Ureter (tissue), 1 donor: ENCODE measurements at places on chromosomes 13 and 19.
A peak's percentile ranks its signal among the peaks of the same experiment; 100 is the strongest.

GRCh38 chr13:99009987-99010551, 32.2 kb upstream of the DOCK9 start:
- no peak for DNase-seq

GRCh38 chr13:82116422-82116989, 1765.8 kb downstream of the SLITRK1 start:
- DNase-seq = no peak

GRCh38 chr13:60026286-60026685, 137.4 kb downstream of the DIAPH3 start:
- DNase-seq = no peak

DNA sequence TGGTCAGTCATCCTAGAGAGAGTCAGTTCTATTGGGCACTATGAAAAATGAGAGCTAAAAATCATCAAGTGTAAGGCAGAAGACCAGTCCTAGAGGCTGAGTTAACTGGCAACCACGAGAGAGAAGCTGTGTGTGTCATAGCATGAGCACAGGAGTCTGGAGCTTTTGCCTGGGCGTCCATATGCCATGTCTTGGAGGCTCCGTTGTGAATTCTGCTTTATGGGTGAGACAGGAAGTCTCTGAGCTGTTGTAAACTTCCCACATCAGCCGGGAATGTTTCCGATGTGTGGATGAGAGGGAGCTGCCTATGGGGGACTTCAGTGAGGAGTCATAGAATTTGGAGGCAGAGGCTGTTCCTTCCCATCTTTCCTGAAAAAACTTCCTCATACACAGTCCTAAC, 120.0 kb downstream of the ITGBL1 start:
- DNase-seq = no peak

GRCh38 chr19:44512326-44513298, 12.3 kb upstream of the ZNF180 start:
- DNase-seq = no peak

DNA sequence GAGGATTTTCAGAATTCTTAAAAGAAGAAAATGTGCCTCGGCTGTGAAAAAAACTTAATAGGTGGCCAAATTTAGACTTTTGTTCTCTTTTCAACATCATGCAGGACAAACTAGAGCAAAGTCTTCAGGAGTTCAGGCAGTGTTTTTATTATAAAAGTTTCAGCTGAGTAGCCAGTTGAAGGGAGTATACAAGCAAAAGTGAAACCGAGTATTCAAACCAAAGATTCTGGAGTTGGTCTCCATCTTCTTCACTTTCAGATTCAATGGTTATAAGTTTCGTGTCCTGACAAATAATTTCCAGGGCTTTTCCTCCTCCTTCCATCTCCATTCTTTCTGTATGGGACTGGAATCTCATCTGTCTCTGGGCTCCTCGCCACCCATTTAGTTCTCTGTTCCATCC, 379.7 kb downstream of the GPC5 start:
- DNase-seq = no peak

- DNase-seq = peak; percentile 87
These were observed 18.4 kb upstream of the KCTD15 start for GRCh38 chr19:33778089-33778791.

DNA sequence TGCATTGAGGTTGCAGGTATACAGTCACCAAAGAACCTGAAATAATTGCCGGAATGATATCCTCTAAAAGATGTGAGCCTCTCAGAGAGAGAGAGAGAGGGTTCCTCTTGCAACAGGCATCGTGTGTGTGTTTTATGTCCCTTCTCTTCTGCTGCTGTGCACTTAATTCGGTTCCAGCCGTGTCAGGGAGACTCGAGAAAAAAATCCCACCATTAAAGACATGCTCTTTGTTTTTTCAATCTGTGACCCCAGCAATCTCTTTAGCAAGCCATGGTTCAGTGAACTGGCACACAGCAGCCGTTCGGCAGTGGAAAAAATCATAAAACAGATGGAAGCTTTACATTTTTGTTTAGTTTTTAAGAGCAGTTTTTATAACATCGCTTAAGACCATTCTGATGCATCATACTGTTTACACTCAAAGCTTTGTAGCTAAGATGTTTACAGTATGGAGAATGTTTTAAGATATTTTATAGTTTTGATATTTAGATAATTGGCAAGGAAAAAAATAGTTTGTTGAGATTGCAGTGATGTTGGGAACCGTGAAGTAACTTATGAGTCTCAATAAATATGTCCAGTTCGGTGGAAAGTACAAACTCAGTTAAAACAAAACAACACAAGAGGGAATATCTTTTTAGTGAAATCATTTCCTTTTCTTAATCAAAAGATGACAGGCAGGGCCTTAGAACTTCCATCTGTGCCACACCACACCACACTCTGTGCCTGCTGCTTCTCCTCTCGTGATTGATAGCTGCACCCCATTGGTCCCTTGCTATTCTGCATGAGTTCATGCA, 31.2 kb upstream of the ZNF536 start:
- no peak for DNase-seq

- no peak for DNase-seq
These were observed 5.6 kb downstream of the LMNB2 start for GRCh38 chr19:2451138-2451537.

GRCh38 chr13:48502601-48503319, 30.1 kb downstream of the RCBTB2 start:
- no peak for DNase-seq

DNA sequence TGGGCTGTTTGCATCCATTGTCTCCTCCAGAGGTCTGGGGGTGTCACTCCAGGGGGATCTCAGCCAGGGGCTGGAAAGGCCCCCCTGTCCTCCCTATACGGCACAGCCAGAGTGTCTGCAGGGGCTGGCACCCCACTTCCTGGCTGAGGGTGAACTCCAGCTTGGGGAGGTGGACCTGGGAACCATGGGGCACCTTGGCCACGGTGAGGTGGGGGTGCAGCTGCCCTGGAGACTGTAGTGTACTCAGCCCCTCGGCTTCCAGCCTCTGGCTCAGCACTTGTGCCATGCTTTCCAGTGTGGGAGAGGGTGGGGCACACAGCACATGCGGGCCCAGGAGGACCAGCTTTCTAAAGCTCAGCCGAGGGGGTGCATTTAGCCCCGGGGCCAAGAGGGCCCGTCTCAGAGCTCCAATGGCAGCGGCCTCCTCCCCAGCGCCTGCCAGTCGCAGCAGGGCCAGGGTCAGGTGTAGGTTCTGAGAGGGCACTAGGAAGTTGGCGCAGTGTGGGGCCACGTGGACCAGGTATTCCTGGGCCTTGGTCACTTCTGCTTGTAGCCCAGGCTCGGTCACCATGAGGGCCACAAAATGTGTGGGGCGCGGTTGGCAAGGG, 1.4 kb downstream of the LENG9 start:
- peak; percentile 47 for DNase-seq

- DNase-seq = no peak
These were observed 127.5 kb downstream of the KLF12 start for GRCh38 chr13:74006666-74007065.

- no peak for DNase-seq
These were observed 394.1 kb upstream of the SLITRK6 start for GRCh38 chr13:86193281-86193680.

GRCh38 chr13:113052971-113053370, 52.6 kb upstream of the F7 start:
- no peak for DNase-seq

GRCh38 chr13:109919715-109920375, 133.5 kb upstream of the IRS2 start:
- no peak for DNase-seq

- no peak for DNase-seq
These were observed at the start of gene ZNF556 for GRCh38 chr19:2867025-2867991. ZNF556 (plus strand) TSS chr19:2867335; CDS start chr19:2867422, 87 bp downstream.

- no peak for DNase-seq
These were observed 19.6 kb downstream of the HMGB1 start for GRCh38 chr13:30446126-30446500.

DNA sequence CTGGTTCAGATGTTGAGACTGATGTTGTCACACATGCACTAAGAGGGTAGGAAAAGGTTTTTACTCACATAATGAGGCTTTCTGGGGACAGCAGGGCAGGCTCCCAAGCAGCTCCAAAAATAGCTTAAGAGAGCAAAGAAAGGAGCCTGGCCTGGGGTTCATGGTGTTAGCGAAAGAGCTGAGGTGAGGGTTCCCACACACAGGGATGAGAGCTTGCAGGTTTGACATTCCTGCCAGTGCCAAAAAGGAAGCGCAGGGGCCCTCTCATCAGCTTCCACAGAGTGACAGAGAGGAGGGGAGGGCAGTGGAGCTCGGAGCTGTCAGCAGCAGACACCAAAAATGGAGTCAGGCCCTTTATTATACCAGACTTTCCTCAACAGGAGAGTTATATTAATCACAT, 65.5 kb upstream of the FAM216B start:
- DNase-seq = no peak

GRCh38 chr19:28727480-28728159, 485.3 kb downstream of the UQCRFS1 start:
- DNase-seq = no peak

DNA sequence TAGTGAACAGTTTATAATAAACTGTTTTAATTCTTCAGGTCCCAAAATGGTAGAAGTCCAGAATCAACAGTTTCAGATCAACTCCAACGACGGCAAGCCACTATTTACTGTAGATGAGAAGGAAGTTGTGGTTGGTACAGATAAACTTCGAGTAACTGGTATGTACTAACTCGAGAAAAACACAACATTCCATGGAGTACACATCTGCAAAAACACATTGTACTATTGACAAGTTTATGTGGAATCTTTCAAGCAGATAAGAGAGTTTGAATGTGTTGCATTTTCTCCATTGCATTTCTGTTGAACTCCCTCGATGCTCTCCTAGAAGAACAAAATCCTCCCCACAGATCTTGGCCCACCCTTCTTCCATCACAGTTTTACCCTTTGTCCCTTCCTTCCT, 98.5 kb downstream of the SGCG start:
- no peak for DNase-seq

GRCh38 chr19:51815043-51815442, 20.1 kb downstream of the FPR3 start:
- DNase-seq = no peak

- no peak for DNase-seq
These were observed 1440.3 kb downstream of the PCDH9 start for GRCh38 chr13:65789815-65790214.

GRCh38 chr19:47003611-47004465, 15.8 kb upstream of the NPAS1 start:
- DNase-seq = no peak

- no peak for DNase-seq
These were observed 1784.8 kb downstream of the PCDH9 start for GRCh38 chr13:65445340-65445739.

- no peak for DNase-seq
These were observed 7.2 kb upstream of the IRGC start for GRCh38 chr19:43708716-43709115.

DNA sequence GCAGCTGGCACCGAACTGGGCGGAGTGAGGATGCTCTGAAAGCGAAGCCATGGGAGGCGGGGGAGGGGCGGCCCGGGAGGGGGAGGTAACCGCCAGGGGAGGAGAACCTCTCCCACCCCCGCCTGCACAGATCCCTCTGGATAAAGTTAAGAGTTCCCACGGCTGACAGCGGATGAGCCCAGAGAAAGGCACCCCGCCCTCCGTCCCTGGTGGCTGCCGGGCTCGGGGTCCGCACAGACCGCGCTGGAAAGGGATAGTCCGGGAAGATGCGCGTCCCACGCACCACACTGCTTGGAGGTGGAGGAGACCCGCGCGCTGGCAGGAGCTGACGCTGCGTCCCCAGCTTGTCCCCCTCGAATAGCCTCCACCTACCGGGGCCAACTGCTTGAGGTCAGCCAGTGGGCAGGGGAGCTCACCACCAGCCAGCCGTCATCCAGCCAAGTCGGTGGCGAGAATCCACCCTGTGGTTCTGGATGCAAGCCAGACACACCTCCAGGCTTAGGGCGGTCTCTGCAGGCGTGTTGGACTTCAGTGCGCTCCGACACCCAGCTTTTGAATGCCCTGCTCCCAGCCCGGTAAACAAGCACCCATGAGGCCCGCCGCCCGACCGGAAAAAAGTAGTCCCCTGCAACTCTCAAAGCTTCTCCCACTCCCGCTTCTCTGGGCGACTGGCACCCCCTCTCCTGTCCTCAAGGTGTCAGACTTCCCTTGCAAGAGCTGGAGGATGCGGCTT, at the start of gene TRPC4:
Gene TRPC4, minus strand, starts transcription at position 17 of the 733 bp plus-strand sequence. CDS start 86,439 bp downstream, outside the sequence.
- peak; percentile 57 for DNase-seq

DNA sequence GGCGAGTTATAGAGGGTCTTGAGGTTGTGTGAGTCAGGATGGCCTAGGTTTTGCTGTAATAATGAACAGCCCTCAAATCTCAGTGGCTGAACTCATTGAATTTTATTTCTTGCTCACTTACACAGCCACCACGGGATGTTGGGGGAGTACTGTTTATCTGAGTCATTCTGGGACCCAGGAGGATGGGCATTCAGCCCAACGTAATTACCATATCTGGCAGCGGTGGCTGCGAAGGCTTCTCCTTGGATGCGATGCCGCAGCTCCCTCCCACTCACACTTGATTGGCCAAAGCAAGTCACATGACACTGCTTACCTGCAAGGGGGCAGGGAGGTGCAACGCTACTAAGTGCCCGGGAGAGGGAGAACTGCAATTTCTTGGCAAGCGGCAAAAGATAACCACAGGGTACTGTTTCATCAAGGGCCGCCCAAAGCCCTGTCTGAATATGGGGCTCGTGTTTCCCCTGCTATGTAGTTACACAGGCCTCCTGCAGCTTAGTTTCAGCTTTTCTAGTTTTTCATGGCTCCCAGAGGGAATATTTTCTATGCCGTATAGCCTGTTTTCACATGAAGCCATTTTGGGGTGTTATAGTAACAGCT, 19.9 kb downstream of the ZSWIM9 start:
- no peak for DNase-seq

DNA sequence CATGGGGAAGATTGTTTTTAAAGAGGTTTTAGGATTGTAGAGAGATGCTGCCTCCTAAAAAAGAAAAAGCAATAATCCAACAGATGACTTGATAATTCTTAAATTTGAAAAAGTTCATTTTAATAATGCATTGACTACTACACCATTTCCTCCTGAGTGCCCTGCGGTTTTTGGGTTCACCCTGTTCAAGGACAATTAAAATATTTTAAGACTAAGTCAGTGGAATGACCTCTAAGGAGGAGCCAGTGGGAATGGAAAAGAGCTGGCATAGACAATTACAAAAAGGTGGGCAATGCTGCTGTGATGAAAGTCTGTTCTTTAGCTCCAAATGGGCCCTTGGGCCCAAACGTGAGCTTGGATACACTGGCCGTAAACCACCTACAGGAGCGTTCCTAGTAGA, 217.8 kb downstream of the LHFPL6 start:
- no peak for DNase-seq
